ENCODE measurements at places on chromosomes 3 and 15.

- DNase-seq = no peak
Measured at GRCh38 chr3:195810455-195810845, 1.3 kb downstream of the MUC4 start.

- no peak for DNase-seq
Measured at GRCh38 chr3:131047582-131047981, 20.9 kb downstream of the NEK11 start.

DNA sequence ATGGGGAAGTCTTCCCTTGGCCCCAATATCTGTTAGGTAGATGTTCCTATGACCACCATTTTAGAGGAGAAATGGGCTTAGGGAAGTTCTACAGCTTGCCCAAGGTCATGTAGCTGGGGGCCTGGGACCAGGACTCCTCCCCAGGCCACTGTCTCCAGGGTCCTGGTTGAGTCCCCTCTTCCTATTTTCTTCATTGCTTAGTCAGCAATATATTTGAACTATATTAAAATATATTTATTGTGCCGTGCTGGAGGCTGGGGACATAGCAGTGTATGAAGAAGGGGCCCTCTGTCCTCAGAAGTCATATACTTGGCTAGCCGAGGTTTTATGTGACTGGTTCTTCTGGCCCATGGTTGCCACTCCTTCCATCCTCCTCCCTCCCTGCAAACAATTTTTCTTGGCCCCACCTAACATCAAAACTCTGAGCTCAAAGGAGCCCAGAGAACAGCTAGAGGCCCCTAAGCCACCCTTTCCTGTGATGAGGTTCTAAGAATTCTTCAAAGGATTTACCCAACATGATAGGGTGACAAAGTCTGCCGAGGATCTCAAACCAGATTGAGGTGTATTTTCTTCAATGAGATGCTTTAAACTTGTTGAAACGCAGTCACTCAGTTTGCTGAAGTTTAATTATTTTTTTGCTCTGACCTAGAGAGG, 121.2 kb upstream of the RASGRP1 start:
- no peak for DNase-seq

DNA sequence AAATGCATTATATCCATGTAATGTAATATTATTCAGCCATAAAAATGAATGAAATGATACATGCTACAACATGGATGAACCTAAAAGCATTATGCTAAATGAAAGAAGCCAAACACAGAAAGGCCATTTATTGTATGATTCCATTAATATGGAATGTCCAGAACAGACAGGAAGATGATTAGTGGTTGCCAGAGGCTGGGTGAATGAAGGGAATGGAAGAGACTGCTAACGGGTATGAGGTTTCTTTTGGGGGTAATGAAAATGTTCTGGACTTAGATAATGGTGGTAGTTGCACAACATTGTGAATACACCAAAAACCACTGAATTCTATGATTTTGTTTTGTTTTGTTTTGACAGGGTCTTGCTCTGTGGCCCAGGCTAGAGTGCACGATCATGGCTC, 61.6 kb upstream of the MAP4 start:
- DNase-seq = no peak

DNA sequence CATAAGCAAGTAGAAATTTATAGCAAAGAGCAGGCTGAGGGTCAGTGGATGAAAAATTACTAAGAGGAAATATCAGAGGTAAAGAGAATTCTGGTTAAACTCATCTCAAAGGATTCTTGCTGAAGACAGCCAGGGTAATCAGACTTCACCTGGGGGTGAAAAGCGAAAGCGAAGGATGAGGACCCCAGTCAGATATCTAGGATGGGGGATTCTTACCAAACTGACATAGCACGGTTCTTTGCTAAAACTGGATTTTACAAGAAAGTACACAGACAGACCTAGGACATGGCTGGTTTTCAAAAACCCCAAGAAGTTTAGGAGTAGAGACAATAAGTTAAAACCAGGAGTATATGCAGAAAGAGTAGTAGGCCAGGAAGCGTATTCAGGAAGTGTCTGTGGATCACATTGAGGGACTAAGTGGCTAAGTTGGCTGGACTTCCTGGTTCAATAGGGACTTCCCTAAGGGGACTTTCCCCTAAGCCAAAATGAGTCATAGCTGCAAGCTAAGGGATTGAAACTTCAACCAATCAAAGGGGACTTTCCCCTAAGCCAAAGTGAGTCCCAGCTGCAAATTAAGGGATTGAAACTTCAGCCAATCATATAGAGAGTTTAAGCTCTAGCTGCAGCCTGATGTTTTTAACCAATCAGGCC, 2.4 kb upstream of the CFAP91 start:
- no peak for DNase-seq

GRCh38 chr3:72177075-72178050, 392.4 kb upstream of the PROK2 start:
- DNase-seq = no peak

DNA sequence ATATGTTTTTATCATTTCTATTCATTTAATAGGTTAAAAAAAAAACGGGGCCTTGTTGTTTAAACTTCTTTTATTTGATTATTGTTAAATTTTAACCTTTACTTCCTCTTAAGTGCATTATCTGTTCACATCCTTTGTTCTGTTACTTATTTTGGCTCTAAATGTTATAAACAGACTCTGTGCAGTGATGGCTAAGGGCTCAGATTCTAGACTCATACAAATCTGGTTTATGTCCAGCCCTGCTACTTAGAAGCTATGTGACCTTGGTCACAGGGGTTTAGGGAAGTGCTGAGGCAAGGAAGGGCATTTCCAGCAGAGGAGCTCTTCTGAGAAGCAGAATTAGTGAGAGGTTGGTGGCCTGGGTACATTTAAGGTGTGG, 55.3 kb upstream of the VILL start:
- DNase-seq = no peak

GRCh38 chr3:147422196-147422595, 13.0 kb downstream of the ZIC1 start:
- DNase-seq = no peak

GRCh38 chr3:41450416-41451231, 251.3 kb downstream of the CTNNB1 start:
- no peak for DNase-seq

DNA sequence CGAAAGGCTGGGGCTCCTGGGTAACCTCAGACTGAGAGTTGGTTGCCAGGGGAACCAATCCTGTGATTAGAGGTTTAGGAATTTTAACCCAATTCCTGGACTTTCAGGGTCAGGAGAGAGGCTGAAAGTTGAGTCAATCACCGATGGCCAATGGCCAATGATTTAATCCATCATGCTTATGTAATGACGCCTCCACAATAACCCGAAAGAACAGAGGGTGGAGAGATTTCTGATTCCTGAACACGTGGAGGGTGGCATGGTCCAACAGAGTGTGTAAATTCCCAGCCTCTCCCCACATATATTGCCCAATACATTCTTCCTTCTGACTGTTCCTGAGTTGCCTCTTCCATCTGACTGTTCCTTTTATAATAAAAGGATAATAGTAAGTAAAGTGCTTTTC, 137.2 kb upstream of the CBLB start:
- DNase-seq = no peak

GRCh38 chr3:10361375-10361774, 40.5 kb upstream of the SEC13 start:
- DNase-seq = no peak

DNA sequence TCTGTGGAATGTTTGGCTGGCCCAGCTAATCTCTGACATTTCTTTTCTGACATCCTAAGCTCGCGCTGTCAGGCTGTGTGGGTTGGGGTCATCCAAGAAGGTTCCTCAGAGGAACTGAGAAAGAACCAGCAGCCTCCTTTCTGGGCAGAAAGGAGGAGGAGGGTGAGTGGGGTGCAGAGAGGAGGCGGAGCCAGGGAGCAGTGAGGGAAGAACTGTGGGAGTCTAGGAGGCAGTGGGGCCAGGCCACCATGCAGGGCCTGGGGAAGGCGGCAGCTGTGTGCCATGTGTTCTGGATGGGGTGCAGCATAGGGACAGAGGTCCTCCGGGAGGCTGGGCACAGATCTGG, 5.3 kb downstream of the SEMA7A start:
- no peak for DNase-seq
